Kidney (tissue), 22 donors: ENCODE measurements at places on chromosomes 4 and X. TPM values are rescaled to one million over a fixed set of nuclear protein-coding genes. Genes with fewer than 3 reads are reported as not detected.

- no peak for DNase-seq
These were observed 543.3 kb downstream of the GRID2 start for GRCh38 chr4:92847026-92847425.

GRCh38 chrX:41167888-41168287 lies 82.6 kb downstream of the USP9X start:
- no peak for DNase-seq

DNA sequence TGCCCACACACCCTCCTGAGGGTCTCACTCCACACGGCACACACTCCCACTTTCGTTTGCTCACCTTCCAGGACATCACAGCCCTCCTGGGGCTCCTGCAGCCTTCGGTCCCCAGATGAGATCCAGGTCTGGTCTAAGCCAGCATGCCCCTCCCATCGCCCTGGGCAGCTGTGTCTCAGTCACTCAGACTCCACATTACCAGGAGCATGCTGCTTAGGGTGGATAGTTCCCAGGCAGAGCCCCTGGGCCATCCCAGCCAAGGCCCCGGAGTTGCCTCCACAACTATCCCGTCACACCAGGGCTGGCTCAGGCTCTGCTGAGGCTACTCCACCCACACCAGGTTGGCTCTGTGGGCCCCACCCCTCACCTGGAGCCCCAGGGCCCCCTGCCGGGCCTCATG lies 50.4 kb upstream of the PSAPL1 start:
- no peak for DNase-seq

DNA sequence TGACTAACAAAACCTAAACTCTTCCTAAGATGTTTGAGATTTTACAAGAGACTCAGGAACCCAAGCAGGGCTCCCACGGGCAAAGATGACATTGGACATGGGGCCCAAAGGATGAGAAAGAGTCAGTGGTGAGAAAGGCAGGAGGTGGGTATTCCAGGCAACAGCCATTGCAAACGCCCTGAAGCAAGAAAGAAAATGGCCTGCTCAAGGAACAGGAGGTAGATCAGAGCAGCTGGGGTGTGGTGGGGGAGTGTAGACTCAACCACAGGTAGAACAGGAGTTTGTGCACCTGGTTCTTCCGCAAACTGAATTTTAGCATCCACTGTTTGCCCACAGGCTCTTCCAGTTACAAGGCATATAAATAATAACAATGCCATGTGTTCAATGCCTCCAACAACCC lies 3.3 kb downstream of the PPP2R2C start:
- DNase-seq = peak; percentile 2

DNA sequence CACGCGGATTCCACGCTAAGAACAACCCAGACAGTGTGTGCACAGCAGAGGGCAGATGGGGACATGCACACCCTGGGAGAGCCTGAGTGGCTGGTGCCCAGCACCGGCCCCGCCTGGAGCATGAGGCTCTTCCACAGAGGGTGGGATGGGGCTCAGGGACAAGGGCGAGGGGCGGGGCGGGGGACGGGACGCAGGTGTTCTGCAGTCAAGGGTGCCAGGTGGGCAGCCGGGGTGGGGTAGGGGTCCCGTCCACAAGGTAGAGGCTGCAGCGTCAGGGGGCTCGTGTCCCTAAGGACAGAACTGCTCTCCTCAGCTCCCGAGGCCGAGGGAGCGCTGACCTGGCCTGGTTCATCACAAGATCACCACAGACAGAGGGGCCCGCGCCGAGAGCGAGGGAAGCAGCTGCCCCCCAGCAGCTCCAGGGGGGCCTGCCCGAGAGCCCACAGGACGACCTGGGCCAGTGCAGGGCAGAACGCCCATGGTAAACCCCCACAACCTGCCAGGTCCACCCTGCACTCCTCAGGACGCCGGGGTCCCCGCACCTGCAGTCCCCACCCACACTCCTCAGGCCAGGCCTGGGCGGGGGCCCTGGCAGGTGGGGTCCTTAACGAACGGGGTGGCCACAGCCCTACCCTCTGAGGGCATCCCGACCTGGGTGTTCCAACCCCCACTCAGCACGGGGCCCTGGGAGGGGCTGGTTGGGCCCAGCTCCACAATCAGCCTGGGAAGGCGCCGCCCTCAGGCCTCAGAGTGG lies 26.7 kb downstream of the CTBP1 start:
- no peak for DNase-seq

DNA sequence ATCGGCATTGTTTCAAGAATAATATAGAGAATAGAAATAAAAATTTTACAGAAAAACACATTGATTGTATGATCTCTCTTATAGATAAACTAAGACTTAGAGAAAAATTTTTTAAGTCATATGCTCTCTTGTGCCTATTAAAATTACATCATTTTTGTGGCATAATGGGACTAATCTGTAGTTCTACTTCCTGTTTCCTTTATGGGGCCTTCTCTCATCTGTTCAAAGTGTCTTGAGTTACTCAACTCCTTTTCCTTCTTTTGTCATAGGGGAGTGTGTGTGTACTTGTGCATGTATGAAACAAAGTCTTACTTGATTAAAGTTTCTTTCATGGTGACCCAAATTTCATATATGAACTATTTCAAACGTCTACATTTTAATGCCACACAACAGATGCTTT lies 1448.9 kb upstream of the TENM3 start:
- DNase-seq = no peak

- DNase-seq = no peak
These were observed 69.1 kb downstream of the PSAPL1 start for GRCh38 chr4:7365462-7366179.

DNA sequence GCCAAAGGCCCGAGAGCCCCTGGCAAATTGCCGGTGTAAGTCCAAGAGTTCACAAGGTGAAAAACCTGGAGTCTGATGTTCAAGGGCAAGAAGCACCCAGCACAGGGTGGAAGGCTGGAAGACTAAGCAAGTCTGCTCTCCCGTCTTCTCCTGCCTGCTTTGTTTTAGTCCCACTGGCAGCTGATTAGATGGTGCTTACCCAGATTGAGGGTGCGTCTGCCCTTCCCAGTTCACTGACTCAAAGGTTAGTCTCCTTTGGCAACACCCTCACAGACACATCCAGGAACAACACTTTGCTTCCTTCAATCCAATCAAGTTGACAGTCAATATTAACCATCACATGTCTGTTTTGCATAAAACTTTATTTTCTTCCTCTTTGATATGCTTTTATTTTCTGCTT lies 157.4 kb downstream of the HS3ST1 start:
- no peak for DNase-seq

The MAGEA3 gene
- not detected for total RNA-seq
